Activated CD8-positive, alpha-beta memory T cell treated with anti-CD3 and anti-CD28 coated beads for 24 hours (primary cell): ENCODE measurements at places on chromosomes 4 and X.
A peak's percentile ranks its signal among the peaks of the same experiment; 100 is the strongest.

DNA sequence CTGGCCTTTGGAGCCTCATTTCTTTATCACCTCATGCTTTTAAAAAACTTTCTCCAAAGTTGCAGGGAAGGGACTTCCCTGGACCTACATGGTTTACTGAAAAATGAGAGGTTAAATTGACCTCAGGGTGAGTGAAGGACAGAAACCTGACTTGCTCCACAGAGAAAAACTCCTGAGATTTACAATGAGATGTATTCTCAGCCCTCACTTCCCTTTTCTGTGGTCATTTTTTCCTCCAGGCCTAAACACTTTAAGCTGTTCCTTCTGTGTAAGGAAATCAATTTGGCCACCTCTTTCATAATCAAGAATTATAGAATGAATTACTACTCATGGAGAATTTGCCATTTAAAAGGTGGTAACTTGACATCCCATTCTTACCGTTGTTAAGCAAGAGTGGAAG, 77.9 kb downstream of the HPGD start:
- DNase-seq: no peak

- no peak for DNase-seq
Measured at GRCh38 chr4:74764119-74764518, 30.2 kb downstream of the BTC start.

GRCh38 chrX:10047133-10047532, 80.0 kb downstream of the CLDN34 start:
- DNase-seq: no peak

DNA sequence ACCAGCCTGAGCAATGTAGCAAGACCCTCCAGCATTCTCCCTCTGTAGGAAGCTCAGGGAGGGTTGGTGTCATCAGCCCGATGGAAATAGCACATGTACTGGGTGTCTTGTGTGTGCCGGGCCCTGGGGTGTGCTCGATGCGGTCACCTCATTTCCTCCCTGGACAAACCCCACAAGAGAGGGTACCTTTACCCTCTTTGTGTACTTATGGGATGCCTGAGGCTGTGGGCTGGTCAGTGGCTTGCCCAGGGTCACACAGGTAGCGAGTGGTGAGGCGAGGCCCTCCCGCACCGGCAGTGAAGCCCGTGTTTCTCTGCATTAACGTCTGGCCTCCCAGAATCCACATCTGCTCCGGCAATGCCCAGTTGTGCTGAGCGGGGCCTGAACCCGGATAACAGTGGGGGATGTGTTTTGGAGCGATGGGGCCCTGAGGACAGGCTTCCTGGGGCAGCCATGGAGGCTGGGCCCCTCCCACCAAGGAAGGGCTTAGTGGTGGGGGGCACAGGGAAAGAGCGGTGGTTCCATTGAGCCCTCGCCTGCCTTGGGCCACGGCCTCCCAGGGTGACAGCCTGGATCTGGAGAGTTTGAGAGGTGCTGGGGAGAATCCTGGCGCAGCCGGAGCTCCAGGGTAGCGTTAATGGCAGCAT, 8.1 kb downstream of the PSAPL1 start:
- no peak for DNase-seq

GRCh38 chrX:115264009-115264408, 25.5 kb upstream of the LUZP4 start:
- DNase-seq: no peak

- no peak for DNase-seq
Measured at GRCh38 chrX:125673758-125674157, 354.1 kb downstream of the TEX13C start.

GRCh38 chr4:154001193-154001592, 212.3 kb upstream of the SFRP2 start:
- no peak for DNase-seq

- no peak for DNase-seq
Measured at GRCh38 chrX:100649550-100650356, 5.8 kb downstream of the SRPX2 start.

GRCh38 chrX:41457613-41458192, 10.6 kb downstream of the NYX start:
- no peak for DNase-seq

GRCh38 chrX:3451571-3451970, 105.1 kb upstream of the MXRA5 start:
- DNase-seq: no peak

GRCh38 chr4:145954924-145955339, 16.3 kb upstream of the ZNF827 start:
- DNase-seq: no peak

DNA sequence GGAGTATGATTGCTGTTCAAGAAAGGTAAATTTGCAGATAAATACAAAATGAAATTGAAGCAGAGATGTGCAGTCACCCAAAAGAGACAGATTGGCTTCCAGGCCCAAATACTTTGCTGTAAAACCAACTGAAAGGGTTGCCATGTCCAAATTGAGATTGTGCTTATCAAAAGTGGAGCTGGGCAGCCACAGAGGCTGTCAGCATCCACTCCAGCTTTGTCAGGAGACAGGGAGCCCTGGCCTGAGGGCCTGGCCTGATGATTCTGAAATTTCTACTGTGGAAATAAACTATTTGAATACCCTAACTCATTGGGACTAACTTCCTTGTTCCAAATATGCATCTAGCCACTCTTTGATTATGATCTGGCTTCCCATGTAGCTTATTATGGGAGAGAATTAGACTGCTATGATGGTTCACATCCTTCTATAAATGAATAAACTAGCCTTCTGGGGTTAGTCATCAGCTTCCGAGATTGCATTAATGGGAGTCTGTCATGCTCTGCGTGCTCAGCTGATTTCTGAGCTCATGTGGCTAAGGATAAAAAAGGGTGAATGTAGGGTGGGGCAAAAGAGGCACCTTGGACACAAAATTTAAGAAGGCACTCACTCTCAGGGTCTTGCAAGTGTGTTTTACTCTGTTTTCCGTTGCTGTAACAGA, 48.2 kb downstream of the SLC34A2 start:
- DNase-seq: no peak

DNA sequence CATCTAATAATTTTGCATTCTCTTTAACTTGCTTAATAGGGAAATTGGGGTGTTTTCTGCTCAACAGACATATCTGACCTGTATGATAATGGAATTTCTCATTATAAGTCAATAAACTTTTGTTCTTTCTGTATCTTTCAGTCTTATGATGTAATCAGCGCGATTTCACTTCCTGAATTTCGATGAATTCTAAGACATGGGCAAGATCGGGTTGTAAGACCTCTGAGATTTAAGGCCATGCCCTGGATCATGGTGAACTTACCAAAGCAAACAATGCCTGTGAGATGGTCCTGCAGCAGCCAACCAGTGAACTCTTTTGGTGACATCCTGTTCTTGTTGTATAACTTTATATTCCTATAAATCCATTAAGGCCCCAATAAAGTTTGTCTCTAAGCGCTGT, 88.1 kb downstream of the NBDY start:
- DNase-seq: no peak

DNA sequence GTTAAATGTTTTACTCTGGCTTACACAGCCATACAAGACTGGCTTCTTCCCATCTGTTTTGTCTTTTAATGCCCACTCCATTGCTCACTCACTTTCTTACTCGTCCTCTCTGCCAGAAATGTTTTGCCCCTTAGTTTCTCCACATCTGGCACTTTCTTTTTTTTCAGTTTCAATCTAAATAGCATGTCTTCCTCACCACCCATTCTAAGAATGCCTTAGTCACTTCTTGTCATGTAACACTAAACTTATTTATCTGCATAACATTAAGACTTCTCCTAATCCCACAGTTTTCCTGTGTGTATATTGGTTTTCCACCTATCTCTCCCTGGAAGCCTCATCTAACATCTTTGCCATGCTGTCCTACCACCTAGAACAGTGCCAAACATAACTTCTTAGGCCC, 119.3 kb downstream of the ADAMTS3 start:
- no peak for DNase-seq

GRCh38 chr4:183757060-183757459, 98.0 kb downstream of the TRAPPC11 start:
- no peak for DNase-seq

GRCh38 chr4:107292979-107293378, 256.9 kb upstream of the DKK2 start:
- DNase-seq: no peak

- no peak for DNase-seq
Measured at GRCh38 chrX:38285649-38286048, 41.7 kb downstream of the RPGR start.

- no peak for DNase-seq
Measured at GRCh38 chrX:108001218-108001814, 19.1 kb upstream of the TEX13B start.

DNA sequence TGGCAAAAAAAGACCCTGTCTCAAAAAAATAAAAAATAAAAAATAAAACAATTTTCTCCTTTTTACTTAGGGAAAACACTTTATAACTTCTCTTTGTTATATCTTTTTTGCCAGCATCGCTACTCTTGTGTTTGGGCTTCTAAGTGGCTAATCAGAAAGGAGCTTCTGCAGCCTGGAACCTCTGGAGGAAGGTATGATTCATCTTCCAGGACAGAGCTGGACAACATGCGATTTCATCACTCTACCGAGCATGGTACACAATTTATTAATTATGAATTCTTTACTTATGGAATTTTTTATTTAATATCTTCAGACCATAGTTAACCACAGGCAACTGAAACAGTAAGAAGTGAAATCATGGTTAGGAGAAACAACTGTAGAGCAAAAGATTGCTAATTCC, 1254.3 kb upstream of the AGA start:
- DNase-seq: no peak

- no peak for DNase-seq
Measured at GRCh38 chr4:76658231-76659102, 223.4 kb downstream of the SHROOM3 start.

DNA sequence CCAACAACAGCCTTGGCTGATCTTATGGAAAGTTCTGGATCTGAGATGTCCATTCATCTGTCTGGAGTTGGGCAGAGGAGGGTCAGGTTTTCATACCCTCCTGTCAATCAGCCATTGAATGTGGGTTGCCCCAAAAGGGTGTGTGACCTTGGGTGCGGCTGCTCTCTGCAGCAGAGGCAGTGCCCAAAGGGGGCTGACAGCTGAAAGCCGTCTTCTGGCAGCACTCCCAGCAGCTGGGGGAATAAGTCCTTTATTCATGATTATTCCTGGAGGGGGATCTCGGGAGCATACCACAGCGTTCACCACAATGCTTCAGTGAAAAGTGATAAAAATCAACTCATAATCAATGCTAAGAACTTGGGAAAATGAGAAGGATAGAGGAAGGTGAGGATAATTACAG, 54.7 kb downstream of the OTC start:
- no peak for DNase-seq

DNA sequence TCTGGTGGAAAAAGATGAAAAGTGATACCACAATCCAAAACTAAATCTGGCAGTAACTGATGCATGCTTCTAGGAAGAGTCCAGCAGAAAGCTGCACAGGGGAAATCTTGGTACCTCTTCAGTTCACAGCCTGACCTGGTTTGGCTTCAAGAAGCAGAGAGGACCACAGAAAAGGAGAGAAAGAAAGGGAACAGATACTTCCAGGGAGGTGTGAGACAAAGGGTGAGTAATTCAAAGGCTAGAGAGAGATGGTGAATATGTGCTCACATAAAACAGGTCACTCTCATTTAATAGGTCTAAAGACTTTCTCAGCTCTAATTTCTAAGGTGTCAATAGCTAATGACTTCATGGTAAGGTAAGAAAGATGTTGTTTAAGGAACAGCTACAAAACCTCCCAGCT, 11.2 kb downstream of the FGFBP2 start:
- no peak for DNase-seq

DNA sequence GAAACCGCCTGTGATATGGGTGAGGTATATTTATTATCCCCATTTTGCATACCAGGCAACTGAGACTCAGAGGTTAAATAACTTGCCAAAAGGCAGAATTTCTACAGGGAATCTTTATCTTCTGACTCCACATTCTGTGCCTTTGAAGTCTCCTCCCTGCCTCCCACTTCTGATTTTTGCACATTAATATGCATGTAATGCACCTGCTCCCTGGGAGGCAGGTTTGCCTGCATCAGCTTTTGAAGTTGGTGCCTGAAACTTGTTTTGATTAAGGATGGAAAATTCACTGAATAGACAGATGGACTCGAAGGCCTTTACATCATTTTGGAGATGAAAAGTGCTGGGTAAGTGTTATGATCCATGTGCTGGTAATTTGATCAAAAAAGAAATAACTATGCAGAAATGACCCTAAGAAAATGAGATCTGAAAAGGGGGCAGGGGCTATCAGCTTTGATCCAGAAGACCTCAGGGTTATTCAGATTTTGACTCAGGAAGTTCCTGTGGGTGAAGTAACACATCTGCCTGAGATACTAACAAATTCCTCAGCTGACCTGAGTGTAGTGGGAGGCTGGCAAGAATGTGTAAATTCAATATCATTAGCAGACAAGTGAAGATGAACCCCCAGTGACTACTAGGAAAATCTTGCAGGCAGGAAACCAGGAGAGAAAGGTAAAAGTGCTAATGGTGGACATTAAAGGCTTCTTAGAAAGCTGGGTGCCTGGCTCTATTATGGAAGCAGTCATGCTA, 167.5 kb upstream of the BOD1L1 start:
- DNase-seq: no peak

GRCh38 chrX:47808904-47809788, 27.6 kb upstream of the ZNF81 start:
- DNase-seq: no peak

GRCh38 chr4:106247600-106247999, 68.4 kb downstream of the TBCK start:
- no peak for DNase-seq

- no peak for DNase-seq
Measured at GRCh38 chrX:37955273-37955672, 51.1 kb upstream of the SYTL5 start.

DNA sequence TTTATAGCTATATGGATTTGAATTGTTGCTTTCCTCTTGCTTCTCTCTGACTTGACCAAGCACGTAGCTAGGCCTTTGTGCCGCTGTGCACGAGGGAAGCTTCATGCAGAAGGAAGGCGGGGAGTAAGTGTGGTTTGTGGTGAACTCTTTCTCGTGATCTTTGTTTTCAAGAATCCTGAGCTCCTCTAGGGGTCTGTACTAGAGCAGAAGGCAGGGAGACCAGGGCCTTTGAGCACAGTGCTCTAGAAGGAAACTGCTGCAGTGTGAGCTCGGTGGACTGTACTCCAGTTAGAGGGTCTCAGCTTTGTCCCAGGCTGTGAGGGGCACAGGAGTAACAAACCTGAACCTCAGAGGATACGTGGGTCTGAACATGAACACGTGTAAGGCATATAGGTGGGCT, 49.0 kb downstream of the AGA start:
- peak; percentile 60 for DNase-seq

GRCh38 chrX:54076903-54077302, 32.6 kb upstream of the PHF8 start:
- no peak for DNase-seq

GRCh38 chrX:112997991-112998390, 157.4 kb upstream of the AMOT start:
- no peak for DNase-seq

- no peak for DNase-seq
Measured at GRCh38 chr4:100008048-100008447, 58.0 kb upstream of the H2AZ1 start.

DNA sequence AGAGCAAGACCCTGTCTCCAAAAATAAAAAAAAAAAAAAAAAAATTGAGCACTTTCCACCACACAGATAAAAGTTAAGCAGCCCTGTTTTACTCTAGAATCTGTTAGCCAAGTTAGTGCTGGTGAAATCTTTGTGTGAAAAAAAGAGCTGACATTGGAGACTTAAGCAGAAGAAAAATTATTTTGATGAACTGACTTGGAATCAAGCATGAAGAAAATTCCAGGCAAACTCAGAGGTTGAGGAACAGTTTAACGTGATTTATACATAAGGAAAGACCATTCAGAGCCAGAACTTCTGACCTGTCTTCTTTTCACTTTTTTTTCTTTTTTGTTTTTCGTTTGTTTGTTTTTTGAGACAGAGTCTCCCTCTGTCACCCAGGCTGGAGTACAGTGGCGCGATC, 79.6 kb upstream of the RBPJ start:
- no peak for DNase-seq
